ENCODE measurements at places on chromosomes 7 and 10.

- no peak for DNase-seq
These were observed 99.9 kb downstream of the TRIL start for GRCh38 chr7:28858206-28858605.

DNA sequence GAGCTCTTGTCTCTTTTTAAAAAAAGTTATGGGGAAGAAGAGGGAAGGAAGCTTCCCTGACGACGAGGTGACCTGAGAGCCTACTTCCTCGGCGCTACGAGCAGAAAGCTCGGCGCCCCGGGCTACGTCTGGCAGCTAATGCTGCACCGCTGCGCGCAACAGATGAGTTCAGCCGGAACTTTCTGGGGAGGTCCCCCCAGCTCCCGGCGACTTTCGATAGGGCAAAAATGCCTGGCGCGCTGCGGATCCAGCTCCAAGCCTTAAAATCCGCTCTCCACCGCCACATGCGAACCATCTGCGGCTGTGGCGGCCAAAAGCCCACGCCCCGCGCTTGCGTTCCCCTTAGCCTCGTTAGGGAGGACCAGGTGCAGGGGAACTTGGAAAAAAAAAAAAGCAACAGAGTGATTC is 621 bp downstream of the P4HA1 start:
- DNase-seq: no peak

DNA sequence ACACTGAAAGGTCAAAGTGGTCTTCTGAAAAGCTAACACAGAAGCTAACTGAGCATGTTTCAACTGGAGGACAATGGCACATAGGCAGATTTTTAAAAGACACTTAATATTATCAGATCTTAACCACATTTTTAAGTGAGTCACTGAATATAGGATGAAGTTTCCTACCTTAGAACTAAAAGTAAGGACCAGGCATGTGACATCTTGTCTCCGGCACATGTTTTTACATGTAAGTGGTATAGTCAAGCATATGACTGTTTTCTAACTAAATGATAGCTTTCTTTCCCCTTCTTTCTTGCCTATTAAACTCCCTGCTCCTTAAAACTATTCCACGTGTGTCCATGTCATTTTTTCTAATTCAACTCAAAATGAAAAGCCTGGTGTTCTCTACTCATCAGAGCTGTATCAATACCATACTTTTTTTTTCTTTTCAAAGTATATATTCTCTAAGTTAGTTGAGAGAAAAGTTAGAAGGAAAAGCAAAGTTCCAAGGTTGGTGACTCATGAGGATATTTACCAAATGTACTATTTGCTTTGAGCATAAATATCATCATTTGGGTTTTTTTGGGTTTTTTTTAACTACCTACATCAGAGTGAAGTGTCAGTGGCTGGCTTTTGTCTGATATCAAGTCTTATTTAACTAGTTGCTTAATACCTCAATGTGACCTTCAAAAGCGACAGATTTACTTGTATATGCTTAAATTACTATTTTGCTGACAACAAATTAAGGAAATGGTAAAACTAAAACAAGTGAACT is 127.5 kb downstream of the CRPPA start:
- no peak for DNase-seq

- DNase-seq: no peak
These were observed 19.7 kb upstream of the BNIP3 start for GRCh38 chr10:132001238-132001972.

DNA sequence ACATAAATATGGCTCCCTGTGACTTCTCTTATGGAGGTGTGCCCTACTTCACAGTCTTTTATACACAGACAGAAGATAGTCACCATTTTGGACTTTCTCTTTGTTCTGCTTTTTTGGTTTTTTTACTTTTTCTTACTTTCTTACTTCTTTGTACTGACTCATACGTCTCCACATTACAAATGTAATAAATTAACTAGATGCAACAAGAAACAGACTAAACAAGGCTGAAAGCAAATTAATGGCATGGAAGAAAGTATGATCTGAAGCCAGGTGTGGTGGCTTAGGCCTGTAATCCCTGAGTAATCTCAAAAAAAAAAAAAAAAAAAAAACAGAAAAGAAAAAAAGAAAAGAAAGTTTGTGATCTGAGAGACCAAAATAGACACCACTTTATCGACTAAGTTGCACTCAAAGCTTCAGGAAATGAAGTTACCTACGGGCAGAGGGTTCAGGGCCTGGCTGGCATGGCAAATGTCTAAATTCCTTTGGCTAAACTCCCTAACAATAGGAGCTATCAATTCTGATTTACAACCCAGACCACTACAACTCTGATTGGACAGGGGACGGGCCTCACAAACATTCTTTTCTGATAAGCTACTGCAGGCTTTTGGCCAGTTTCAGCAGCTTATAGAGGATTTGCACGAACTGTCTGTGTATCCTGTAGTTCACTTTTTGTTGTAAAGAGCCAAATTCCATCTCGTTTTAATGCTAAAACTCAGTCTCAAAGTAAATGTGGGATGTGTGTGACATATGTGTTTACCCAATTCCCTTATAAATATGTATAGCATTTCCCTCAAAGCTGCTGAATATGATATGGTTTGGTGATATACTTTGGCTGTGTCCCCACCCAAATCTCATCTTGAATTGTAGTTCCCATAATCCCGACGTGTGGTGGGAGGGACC is 129.1 kb downstream of the SEPTIN14 start:
- DNase-seq: no peak

DNA sequence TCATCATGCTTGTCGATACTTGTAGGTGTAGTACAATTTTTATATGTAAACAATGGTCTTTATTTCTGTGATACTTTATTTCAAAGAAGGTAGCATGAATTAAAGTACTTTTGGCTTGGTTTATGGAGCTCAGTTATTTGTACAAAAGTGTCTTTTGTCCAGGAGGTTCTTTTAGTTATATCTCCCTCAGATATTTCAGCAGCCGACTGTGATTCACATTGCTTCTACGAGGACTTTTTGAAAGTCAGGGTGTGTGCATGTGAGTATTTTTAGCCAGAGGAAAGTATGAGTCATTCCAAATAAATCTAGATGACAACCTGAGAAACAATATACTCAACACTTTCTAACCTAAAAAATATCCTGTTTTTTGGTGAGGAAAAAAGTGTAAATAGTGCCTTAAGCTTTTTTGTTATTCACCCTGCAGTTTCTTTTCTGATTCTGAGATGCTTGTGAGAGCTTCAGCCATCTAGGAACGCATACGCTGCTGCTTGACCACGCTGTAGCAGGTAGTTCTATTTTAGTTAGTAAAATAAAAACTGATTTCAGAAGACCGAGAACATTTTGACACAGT is 595 bp upstream of the SUN1 start:
- no peak for DNase-seq

- DNase-seq: no peak
These were observed 4.4 kb downstream of the DNAJC30 start for GRCh38 chr7:73678862-73679261.

- DNase-seq: no peak
These were observed 33.0 kb downstream of the PSAP start for GRCh38 chr10:71817831-71818655.

Measured in SIG-M5 (cell line).